H7 (cell line): ENCODE measurements at places on chromosomes 1 and 21.

DNA sequence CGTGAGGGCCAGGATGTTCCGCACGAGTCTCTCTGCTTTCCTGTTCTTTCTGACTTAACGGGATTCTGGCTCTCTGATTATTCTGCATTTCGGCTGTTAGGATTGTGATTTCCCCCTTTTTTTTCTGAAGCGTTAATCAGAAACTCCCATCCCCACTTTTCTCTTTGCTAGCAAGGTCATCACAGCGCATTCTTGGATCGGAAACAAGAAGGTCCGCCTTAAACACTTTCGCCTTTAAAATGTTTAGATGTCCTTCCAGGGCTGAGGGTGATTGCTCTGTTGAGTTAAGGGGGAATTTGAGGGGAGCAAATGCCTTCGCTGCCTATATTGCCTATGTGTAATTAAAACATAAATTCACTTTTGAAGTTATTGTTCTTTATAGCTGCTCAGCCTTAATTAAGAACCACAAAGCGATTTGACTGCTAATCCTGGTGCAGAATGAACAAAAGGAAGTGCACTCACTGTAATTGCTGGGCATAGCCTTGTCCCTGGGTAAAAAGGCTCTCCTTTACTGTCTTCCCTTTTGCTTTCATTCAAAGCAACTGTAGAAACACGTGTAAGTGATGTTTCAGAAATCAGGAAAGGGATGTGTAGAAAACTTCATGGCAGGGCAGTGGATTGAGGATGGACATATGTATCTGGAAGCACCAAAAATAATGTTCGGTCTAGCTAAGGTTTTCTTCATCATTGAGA is 1.2 kb downstream of the LAMC1 start:
- no peak for DNase-seq

GRCh38 chr21:28993293-28993629 is 584 bp upstream of the LTN1 start:
- no peak for DNase-seq

DNA sequence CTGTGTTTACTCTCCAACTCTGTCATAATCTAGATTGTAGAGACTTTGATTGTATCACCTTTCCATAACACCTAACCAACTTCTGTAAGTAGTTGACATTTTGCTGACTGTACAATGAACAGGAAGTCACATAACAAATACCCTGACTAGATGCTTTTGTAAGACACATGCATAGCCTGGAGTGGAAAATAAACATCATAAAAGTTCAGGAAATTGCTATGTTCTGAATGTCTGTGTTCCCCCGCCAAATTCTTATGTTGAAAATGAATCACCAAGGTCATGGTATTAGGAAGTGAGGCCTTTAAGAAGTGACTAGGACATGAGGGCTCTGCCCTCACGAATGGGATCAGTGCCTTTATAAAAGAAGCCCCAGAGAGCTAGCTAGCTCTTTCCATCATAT is 40.4 kb upstream of the ZSWIM5 start:
- DNase-seq = no peak

GRCh38 chr1:46818591-46818990 is 19.7 kb downstream of the CYP4B1 start:
- no peak for DNase-seq

GRCh38 chr21:44695184-44695583 is 1.8 kb upstream of the KRTAP10-12 start:
- DNase-seq = peak; percentile 43

- DNase-seq = no peak
These were observed 33.0 kb upstream of the EPS8L3 start for GRCh38 chr1:109796484-109797302.

DNA sequence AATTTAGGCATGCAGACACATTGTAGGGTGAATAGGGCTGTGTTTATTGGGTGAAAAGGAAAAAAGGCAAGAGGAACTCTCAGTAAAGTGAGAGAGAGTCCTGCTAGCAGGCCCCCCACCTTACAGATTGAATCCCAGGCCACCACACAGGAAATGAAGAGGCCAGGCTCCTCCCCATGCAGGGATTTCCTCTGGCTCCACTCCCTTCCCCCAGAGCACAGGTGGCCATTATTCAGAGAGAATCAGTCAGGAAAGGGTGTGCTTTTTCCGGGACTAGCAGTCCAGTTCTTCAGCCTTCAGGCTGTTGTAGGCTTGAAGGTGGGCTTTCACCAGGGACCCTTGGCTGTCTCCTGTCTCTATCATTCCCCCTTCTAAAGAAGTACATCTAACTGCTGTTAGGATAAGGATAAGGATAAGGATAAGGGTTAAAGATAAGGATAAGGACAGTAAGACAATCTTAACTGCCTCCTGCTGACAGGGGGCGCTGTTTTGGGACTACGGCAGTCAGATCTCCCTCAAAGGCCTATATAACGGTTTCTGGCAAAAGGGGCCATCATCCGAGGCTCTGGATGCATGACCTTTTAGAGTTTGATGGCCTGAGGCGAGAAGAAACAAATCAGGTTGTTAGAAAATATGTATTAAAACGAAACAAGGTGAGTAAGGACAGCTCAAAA is 26.3 kb downstream of the ZNF648 start:
- no peak for DNase-seq

DNA sequence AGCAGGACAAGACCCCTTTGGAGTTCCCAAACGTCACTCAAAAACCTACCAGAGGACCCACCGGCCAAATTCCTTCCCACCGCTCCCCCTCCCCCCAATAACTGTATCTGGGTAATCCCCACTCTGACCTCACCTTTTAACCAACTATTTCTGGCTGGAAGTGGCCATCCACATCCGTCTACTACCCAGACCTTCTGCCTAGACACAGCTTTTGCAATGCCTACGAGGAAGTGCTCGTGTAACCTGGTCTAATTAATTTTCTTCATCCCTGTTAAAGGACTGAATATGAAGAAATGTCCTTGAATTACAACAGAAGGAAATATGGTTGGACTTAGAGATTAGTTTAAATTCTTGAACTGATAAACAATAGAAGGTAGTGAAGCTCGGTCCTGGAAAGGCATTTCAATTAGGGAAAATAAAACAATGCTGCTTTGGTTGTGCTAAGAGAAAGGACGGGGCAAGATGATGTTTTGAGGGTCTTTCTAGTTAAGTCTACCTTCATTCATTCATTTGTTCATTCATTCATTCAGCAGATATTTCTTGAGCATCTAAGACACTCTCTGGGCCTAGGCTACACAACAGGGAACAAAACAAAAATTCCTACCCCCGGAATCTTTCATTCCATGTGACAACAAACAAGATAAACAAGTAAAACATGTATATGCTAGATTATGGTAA is 18.8 kb downstream of the AVPR1B start:
- no peak for DNase-seq

DNA sequence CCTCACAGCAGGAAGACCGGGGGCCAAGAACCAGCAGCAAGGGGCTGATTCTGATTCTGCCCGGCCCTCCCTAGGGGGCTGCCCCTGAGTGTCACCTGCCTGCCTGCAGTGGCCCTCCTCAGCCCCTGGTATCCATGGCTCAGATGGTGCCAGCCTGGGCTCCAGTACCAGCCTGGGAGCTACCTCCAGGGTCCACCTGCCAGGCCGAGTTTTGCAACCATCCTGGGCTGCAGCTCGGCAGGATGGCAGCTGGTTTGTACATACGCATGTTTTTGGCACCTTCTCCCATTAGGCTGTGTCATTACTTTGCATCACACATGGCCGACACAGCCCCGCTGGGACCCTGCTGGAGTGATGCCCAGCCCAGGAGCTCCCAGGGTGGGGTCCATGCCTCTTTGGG is 93.3 kb upstream of the WNT4 start:
- DNase-seq = peak; percentile 50

GRCh38 chr1:113442131-113442530 is 51.8 kb downstream of the MAGI3 start:
- no peak for DNase-seq

- no peak for DNase-seq
These were observed 521.6 kb upstream of the BEND5 start for GRCh38 chr1:49298304-49298703.

- DNase-seq = no peak
These were observed 246.7 kb downstream of the MRPL39 start for GRCh38 chr21:25360593-25360992.

GRCh38 chr1:188433425-188433824 is 1604.7 kb downstream of the PLA2G4A start:
- DNase-seq = no peak

DNA sequence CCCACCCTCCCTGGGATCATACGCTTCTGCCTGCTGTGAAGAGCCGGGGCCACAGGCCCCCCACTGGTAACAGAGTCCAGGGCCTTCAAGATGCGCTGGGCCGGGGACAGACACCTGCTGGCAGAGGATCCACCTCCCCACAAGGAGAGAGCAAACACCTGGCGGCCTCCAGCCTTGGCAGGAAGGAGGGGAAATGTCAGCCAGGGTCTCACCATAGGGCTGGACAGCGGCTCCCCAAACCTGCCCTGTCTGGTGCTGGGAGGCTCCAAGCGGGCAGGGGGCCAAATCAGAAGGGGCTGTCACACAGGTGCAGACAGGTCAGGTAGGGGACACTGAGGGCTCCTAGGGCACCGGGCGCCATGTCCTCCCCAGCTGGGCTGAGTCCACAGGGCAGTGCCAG is 58.9 kb downstream of the KCNAB2 start:
- DNase-seq = no peak

- DNase-seq = peak; percentile 80
These were observed at the start of gene OLFML3 for GRCh38 chr1:113978863-113979702. Gene OLFML3 (plus strand): TSS chr1:113979474. CDS start chr1:113979517, 43 bp downstream.

GRCh38 chr1:238501290-238501689 is 610.6 kb upstream of the ZP4 start:
- DNase-seq = no peak

GRCh38 chr1:158458263-158458662 is 3.4 kb upstream of the OR10K1 start:
- DNase-seq = peak; percentile 2

- no peak for DNase-seq
These were observed 151.7 kb downstream of the LYPLAL1 start for GRCh38 chr1:219325368-219325742.

DNA sequence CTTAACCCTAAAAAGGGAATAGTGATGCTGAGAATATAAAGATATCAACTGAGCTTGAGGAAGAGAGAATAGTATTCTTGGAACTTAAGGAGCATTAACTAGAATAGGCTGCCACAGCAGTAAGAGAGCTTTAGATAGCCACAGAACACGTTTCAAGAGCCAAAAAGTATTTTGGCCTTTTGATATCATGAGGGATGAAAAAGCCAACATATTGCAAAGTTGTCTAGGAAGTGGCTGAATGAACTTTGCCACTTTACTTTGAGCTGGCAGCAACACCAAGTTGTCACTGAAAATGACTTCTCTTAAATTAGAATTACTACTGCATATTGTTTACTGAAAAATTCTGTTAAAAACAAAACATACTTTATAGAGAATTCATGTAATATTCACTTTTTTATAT is 1476.2 kb downstream of the MRPL39 start:
- DNase-seq = no peak

DNA sequence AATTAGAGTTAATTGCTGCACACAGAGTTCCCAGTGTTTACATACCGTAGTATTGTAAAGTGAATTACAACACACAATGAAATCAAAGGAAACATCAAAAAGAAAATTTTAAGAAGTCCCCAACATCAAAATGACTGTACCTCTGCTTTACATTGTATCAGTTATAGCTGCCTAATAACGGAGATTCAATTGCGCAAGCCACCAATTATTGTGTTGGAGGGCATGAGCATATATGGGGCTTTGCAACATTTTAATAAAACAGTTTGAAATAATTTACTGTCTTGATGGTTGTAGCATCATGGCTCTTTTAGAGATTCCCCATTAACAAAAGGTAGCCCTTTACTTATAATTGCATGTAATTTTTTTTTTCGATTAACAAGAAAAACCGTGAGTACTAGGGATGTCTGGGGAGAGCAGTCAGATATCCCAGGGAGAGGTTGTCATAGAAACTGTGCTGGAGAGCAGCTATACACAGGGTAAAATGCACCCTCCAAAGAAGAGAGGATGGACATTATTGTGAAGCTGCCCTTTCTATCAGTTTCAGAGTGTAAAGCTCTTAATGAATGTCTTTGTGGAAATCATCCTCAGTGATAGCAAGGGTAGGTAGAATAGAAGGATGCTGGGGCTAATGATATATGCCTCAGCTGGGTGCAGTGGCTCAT is 55.9 kb upstream of the BTG3 start:
- no peak for DNase-seq

GRCh38 chr21:15034126-15034853 is 30.5 kb downstream of the NRIP1 start:
- no peak for DNase-seq

GRCh38 chr1:56516539-56517252 is 62.7 kb downstream of the PLPP3 start:
- DNase-seq = no peak

DNA sequence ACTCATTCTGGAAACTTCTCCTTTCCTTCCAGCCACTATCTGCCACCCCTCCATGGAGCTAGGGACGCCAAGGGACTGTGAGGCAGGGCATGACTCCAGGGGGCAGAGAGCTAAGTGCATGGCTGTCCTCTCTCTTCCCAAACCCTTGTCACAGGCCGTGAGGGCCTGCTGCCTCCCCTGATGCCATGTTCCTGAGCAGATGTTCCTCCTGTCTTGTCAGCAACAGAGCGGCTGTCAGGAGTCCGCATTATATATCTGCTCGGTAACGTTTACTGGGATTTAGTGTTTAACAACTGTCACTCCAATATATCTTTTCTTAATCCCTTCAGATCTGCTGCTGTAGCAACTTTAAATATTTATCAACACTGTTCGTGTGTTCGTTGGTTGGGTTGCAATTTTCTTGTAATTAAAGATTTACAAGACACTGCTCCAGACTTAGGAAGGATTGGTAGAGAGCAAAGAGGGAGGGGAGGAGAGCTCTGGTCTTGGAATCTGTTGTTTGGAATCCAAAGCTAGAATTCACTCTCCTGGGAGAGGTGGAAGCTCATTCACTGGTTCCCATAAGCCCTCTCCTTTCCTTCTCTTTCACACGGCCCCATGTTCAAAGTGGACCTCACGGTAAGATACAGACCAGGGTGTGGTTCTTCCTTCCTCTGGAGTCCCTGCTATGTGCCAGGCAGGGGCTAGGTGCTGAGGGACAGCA is 76.2 kb downstream of the MDM4 start:
- DNase-seq = no peak

DNA sequence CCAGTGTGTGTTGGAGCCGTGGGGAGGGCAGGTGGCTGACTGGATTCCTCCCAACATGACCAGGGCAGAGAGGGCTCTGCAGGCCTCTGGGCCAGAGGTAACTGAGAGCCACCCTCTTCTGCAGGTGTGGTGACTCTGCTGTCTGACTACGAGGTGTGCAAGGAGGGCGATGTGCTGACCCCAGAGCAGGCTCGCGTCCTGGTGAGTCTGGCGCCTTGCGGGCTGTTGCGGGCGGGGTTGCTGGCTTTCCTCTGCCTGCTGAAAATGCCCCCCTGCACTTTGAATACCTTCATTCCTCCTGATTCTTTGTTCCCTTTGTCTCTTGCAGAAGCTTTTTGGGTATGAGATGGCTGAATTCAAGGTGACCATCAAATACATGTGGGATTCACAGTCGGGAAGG is 6.7 kb downstream of the MRTO4 start:
- DNase-seq = no peak
